ENCODE measurements at places on chromosomes 2 and 18.

DNA sequence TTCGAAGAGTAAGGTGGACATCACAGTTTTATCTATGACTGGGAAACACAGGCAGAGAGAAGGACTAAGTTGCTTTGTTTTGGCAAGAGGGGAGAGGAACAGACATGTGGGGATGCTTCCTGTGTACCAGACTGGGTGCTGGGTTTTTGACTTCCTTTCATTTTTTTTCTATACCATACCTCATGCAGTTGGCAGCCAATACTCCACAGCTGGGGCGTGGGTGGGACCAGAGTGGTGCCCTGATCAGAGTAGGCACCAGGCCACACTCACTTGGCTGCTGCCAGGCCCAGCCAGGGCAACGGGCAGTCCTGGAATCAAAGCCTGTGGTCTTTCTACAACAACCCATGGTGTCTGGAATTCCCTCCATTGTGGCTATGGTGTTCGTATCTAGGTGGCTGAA is 45.2 kb downstream of the SH3RF3 start:
- H3K4me1 ChIP-seq, result peaks cover 62% of the 10 kb centered on the region
- peak overlapping the region; percentile 79 for H3K27ac ChIP-seq
- DNase-seq, result no peak
- H3K36me3 ChIP-seq, result no peaks in the 10 kb centered on the region
- H3K27me3 ChIP-seq, result no peaks in the 10 kb centered on the region

DNA sequence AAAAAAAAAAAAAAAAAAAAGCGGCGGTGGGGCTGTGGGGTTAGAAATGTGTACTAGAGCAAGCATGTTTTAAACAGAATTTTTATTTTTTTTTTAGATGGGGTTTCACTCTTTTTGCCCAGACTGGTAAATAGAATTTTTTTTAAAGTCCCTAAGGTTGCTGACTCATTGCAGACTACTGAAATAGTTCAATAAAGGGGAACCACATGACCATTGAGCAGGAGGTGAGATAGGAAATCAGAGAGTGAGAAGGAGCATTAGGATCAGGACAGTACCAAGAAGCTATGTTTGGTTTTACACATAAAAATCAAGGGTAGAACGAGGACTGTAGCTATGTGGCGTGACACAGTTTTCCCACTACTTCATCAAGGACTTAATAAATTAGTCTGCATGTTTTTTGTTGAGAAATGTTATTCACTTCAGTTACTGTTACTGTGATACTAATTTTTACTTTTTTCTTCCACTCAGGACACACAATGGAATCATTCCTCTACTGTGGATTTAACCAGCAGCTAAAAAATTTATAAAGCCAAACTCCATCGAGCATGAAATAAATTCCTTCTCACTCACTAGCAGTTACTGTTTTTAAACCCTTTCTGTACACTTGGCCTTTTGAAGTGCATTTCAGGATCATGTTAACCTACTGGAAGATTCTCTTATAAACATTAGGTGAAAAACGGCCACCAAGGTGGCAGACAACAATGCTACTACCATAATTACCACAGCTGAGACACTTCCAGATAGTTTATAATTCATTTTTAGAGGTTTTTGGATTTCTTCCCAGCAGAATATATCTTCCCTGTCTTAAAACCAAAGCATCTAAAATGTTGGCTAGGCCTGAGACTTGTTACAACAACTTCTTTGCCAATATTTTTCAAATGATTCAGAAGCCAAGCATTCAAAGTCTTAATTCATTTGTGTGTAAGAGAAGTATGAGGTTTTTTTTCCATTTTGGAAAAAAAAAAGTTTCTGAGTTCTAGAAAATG is 33.2 kb downstream of the LAMA1 start:
- no peak overlapping the region for H3K4me3 ChIP-seq
- no peaks in the 10 kb centered on the region for H3K27me3 ChIP-seq
- H3K36me3 ChIP-seq, result no peaks in the 10 kb centered on the region
- H3K4me1 ChIP-seq, result no peaks in the 10 kb centered on the region
- peak overlapping the region; percentile 59 for H3K27ac ChIP-seq
- no peak for DNase-seq

DNA sequence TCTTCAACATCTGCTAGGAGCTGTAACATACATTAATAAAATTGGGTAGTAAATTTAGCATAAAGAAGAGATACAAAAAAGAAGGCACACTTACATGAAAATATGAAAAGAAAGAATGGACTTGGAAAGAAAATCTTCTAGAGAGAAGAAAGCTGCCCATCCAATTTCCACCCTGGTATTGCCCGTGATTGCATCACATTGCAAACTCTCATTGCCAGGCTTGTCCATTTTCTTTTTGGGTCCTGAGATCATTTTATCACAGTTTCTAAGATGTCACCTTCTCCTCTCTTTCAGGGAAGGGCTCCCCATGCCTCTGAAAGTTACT is 321.5 kb downstream of the RND3 start:
- no peak for DNase-seq
- H3K4me3 ChIP-seq, result no peak overlapping the region
- no peaks in the 10 kb centered on the region for H3K36me3 ChIP-seq
- H3K27me3 ChIP-seq, result no peaks in the 10 kb centered on the region

DNA sequence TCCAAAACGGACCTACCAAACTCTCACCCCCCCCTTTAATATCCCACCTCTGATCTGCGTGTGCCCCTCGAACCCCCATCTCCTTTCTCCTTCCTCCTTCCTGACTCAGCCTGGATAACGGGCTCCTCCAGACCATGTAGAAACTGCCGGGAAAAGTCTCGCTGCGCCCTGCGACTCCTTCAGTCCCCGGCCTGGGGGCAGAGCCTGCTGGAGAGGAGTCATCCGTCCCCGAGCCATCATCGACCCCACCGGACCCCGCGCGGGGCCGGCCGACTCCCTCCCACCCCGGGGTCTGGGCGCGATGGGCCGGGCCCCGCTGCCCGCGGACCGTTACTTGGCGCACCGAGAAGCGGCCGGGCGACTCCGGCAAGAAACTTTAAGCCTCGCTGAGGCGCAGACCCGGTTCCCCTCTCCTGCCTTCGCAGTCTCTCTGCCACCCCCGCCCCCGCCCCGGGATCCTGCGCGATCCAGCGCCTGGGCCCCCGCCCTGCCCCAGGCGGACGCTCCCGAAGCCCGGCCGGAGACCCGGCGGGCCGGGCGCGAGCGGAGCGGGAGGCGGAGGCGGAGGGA is 3.4 kb downstream of the ZEB2 start:
- no peak for DNase-seq
- H3K4me1 ChIP-seq, result peaks cover 31% of the 10 kb centered on the region
- peaks cover 9% of the 10 kb centered on the region for H3K36me3 ChIP-seq
- no peaks in the 10 kb centered on the region for H3K27me3 ChIP-seq
